Stimulated activated CD8-positive, alpha-beta memory T cell treated with anti-CD3 and anti-CD28 coated beads, Interleukin-4, amount 100 ng/mL, for 1 hour (primary cell): ENCODE measurements at places on chromosomes 13 and 19.

DNA sequence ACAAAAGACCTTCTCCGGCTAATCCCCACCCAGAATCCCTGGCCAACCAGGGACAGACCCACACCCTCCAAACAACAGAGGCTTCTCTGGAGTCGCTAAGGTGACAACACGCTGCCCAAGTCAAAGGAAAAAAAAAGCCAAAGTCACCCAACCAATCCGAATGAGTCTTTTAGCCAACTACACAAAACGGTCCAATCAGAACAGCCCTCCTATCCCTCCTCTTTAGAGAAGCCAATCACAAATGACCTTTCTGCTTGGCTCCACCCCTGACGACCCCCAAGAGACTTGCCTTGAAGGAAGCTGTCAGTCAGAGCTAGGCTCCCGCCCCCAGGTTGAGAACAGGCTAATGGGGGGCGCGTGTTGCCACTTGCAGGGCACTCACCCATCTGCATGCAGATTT is 6.6 kb upstream of the FBXW9 start:
- no peak for DNase-seq

DNA sequence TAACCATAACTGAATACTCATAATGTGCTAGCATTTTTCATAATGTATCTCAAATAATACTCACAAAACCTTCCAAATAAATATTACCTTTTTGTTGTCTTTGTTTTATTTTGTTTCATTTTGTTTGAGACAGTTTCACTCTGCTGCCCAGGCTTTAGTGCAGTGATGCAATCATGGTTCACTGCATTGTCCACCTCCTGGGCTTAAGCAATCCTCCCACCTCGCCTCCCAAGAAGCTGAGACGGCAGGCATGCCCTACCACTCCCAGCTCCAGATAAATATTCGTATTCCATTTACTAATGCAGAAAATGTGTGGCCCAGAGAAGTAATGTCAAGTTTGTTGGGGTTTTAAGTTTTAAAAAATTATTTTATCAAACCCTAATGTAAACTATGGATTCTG is 739.1 kb downstream of the GPC5 start:
- no peak for DNase-seq

- no peak for DNase-seq
These were observed 8.5 kb downstream of the FOSB start for GRCh38 chr19:45476304-45476703.

DNA sequence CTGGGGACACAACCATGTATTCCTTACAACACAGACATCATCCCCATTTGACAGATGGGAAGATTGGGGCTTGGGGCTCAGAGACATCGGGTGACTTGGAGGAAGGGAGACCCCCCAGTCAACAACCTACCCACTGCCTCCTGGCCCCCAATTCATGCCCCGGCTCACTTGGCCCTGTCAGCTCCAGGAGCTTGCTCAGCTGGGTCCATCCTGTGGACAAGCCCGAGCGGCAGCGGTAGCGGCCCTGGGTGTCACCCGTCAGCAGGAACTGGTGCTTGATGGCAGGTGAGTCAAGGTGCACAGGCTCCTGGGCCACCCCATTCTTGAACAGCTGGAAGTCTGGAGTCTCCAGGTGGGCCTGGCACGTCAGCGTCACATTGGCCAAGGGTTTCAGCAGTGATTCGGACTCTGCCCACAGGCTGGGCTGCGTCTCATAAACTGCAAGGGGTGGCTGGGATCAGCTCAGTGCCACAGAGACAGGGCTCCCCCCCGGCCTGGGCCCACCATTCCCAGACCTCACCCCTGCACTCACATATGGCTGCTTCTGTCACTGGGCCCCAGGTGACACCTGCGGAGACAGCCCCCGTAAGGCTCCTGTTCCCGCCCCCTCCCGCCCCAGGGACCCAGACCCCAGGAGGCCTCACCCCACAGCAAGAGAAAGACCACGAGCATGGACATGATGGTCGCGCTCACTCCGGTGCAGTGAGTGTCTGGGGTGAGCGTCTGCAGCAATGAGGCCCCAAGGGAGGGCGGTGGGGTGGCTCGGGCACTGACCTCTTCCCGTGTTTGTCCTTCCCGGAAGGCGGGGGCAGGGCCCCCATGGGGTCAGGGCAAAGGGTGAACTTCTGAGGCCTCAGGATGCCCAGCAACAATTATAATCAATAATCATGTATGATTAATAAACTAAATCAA is at the start of gene A1BG:
A1BG (minus strand) TSS at position 733 of the 912 bp plus-strand sequence; CDS start at position 678, 55 bp downstream.
- DNase-seq, result no peak

- DNase-seq, result no peak
These were observed 6.4 kb upstream of the RASL11A start for GRCh38 chr13:27264181-27264580.

- DNase-seq, result no peak
These were observed 38.9 kb downstream of the DZIP1 start for GRCh38 chr13:95605448-95606125.

GRCh38 chr19:44823373-44823698 is 14.4 kb downstream of the BCAM start:
- no peak for DNase-seq

- no peak for DNase-seq
These were observed 6.1 kb downstream of the RANBP3 start for GRCh38 chr19:5971714-5972354.
